Thyroid gland (tissue), 4 donors: ENCODE measurements at places on chromosomes 6 and 20. TPM values are rescaled to one million over a fixed set of nuclear protein-coding genes. Genes with fewer than 3 reads are reported as not detected.

GRCh38 chr20:50693001-50693400 lies 1.7 kb upstream of the RIPOR3 start:
- DNase-seq: no peak

GRCh38 chr6:62891065-62891647 lies 320.1 kb upstream of the FKBP1C start:
- DNase-seq: no peak

GRCh38 chr6:41659935-41660334 lies 21.7 kb downstream of the MDFI start:
- DNase-seq: no peak

DNA sequence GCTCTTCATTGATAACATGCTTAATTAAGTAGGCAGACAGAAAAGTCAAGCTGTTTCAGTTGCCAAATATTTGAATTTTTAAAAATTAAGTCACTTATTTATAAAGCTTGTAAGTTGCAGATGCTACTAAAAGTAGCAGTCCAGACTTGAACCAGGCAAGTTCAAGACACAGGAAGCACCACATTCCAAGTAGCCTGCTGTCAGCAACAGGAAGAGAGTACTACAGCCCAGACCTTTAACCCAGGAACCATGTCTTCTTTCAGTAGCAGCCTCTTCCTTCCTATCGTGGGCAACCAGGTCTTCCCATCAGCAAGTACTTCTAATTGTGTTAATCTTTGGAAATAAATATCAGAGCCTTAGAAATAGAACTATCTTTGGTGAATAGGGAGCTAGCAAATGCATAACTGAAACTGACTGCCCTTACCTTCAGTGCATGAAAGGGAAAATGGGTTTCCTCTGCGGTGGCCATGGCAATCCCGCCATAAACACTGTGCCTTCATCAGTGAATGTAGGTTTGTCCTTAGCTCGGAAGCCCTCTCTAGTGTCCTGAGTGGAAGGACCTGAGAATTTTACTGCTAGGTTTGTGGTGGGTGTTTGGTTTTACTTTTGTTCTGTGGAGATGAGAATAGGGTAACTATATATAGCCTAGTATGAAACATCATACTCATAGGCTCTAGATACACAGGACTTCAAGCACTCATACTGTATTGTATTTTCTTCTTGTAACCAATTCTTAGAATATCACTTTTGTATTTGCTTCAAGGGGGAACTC lies 95.6 kb downstream of the SYCP2 start:
- no peak for DNase-seq

DNA sequence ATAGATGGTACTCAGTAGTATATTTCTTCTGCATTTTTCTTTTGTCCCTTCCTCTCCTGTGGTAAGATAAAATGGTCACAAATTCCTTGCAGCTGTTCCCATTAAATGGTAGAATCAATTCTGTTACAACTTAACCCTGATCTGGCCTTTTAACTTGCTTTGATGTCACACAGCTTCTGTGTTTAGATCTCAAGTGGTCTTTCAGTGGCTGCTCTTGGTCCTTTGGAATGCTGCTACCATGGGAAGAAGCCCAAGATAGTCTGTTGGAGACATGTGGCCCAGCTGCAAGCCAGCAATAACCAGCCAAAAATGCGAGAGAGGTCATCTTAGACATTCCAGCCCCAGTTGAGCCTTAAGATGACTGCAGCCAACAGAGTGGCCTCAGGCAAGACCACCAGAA lies 429.7 kb downstream of the KIF16B start:
- no peak for DNase-seq

DNA sequence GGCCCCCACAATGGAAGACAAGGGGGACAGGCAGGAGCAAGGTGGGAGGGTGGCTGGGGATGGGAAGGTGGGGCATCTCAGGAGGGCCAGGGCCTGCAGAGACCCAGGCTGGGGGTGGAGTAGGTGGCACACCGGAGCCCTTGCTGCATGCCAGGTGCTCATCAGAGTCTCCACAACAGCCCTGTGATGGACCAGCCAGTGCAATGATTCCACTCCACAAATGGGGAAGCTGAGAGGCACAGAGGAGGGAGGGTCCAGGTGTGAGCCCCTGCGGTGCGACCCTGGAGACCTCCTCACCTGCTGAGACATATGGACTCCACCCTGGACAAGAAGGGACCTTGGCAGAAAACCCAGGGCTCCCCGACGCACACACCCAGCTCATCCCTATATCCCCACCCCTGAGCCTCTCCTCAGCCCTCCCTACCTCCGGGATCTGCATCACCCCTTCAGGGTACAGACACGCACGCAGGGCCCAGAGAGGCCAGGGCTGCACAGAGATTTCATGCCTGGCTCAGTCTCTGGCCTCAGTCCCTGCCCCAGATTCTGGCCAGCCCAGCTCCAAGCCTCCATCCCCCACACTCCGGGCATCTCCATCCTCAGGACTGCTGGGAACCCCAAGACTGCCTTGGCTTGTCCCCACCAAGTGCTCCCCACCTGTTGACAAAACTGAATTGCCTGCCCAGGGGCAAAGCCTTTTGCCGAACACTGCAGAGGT lies 7.1 kb upstream of the GRM4 start:
- DNase-seq: no peak

DNA sequence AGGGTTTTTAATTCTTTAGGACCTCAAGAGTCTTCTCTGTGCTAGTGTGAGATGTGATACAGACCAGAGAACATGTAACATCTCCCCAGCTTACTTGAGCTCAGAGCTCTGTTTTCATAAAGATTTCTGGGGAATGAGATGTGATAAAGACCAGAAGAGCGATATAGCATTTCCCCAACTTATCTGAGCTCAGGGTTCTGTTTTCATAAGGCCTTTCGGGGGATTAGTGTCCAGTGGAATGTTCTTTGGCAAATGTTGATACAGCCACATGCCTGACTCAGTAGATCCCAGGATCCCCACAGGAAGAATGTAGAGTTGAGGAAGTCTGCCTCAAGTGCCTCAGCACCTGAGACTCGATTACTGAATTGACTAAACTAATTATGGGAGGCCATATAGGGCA lies 18.7 kb upstream of the TOP1 start:
- no peak for DNase-seq

DNA sequence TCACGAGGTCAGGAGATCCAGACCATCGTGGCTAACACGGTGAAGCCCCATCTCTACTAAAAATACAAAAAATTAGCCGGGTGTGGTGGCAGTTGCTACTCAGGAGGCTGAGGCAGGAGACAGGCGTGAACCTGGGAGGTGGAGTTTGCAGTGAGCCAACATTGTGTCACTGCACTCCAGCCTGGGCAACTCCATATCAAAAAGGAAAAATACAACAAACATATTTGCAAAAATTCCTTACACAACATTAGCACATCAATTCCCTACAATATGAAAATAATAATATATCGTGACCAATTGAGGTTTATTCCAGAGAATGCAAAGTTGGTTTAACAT lies 38.8 kb upstream of the PLEKHG1 start:
- no peak for DNase-seq

GRCh38 chr6:148431413-148431812 lies 88.8 kb downstream of the SASH1 start:
- DNase-seq: peak; percentile 93

- no peak for DNase-seq
These were observed 142.4 kb downstream of the FNDC1 start for GRCh38 chr6:159311618-159312017.

- no peak for DNase-seq
These were observed 1359.4 kb upstream of the GJE1 start for GRCh38 chr6:140773276-140773675.

DNA sequence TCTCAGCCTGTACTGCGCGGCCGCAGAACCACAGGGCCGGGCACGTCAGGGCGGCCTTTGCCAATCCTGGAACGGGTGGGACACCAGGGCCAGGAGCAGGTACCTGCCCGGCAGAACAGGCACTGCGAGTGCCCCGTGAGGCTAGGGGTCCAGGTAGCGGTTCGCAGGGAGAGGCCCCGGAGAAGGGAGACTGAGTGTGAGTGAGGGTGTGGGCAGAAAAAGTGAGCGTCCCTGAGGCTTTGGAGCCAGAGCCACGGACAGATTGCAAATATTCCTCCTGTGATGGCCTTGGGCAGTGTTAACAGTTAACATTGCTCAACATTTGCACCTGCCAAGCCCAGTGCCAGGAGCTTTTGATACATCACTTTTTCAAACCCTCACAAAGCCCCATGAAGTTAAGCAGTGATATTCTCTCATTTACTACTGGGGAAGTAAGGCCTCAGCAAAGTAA lies 491 bp downstream of the GNMT start:
- no peak for DNase-seq

DNA sequence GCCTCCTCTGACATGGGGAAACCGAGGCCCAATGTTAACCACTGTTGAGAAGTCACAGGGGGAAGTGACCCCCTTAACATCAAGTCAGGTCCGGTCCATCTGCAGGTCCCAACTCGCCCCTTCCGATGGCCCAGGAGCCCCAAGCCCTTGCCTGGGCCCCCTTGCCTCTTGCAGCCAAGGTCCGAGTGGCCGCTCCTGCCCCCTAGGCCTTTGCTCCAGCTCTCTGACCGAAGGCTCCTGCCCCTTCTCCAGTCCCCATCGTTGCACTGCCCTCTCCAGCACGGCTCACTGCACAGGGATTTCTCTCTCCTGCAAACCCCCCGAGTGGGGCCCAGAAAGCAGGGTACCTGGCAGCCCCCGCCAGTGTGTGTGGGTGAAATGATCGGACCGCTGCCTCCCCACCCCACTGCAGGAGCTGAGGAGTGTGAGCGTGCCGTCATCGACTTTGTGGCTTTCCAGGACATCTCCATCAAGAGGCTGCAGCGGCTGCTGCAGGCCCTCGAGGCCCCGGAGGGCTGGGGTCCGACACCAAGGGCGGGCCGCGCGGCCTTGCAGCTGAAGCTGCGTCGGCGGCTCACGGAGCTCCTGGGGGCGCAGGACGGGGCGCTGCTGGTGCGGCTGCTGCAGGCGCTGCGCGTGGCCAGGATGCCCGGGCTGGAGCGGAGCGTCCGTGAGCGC lies 1.6 kb downstream of the TNFRSF6B start:
- DNase-seq: no peak

- DNase-seq: no peak
These were observed 160.8 kb upstream of the RSPO3 start for GRCh38 chr6:126957721-126958120.

- no peak for DNase-seq
These were observed 1.6 kb downstream of the MRGBP start for GRCh38 chr20:62797671-62798532.

DNA sequence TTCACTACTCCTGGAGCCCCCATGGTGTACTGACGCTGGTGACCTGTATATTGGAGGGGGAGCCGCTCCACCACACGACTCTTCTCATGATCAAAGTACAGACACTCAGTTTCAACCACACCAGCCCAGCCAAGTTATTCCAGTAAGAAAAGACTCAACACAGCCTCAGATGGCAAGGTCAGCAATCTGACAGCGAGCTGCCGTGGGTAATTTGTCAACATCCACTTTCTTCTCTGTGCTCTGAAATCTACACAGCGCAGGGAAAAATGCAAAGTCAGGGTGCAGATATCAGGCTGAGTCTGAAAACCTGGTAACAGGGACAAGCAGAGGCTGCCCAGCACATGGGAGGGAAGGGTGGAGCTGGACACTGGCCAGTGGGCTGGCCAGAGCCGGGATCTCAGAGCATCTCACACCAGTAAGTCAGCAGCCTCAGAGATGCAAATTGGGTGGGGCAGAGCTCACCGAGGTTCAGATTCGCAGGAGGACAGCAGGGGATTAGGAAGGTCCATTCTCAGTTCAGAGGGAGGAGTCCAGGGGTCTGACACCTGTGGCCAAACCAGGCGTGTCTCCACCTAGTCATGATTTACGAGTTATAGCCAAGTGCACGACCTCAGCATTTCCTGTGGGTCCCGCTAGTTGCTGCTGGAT lies 44.5 kb upstream of the RPS6KA2 start:
- no peak for DNase-seq

- DNase-seq: no peak
These were observed 15.7 kb downstream of the ATG5 start for GRCh38 chr6:106309766-106310373.

DNA sequence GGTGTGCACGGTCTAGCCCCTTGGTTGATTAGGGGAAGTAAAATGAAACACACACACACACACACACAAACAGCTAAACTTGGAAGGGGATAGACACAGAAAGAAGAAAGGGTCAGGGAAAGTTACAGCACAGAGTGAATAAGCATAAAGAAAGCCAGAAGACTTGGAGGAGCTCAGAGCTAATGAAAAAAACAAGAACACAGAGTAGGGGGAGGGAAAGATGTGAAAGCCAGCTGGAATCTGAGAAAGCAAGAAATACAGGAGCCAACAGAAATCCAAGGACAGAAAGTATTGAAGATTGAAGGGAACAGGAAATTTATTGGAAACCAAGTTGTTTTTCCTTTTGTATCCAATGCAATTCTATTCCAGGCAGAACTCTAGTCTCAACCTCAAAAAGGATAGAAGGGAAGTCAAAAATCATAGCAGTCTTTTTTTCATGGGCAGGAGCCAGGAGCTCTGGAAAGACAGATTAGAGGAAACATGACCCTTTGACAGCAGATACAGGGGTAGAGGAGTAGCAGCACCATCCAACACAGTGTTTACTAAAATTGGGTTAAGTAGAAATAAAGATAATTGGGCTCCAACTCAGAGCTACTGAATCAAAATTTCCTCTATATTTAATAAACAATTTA lies 10.1 kb downstream of the HMGCLL1 start:
- DNase-seq: no peak

GRCh38 chr20:37081717-37082289 lies 14.0 kb downstream of the RBL1 start:
- no peak for DNase-seq

- no peak for DNase-seq
These were observed 41.8 kb downstream of the GPR63 start for GRCh38 chr6:96795481-96795880.

DNA sequence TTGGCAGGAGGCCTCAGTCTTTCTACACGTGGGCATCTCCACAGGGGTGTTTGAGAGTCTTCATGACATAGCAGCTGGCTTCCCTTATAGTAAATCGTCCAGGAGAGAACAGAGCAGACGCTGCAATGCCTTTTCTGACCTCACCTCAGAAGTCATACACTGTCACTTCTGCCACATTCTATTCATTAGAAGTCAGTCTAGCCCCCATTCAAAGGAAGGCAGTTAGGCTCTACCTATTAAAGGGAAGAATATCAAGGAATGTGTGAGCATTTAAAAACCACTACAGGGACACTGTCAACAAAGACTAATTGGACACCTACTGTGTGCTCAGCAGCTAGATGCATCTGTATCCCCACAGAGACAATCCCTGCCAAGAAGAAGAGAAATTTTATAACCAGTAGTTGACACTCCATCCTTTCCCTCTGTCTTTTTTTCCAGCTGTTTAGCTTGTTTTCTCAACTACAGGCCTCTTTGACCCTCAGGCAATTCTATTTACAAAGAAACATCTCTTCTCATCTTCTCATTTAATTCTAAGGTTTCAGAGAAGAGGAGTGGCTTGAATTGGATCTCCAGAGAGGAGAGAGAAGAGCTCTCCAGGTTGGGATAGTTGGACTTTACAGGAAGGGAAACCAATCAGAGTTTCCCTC lies 18.6 kb downstream of the ARMC12 start:
- no peak for DNase-seq

Gene SLC17A3
- total RNA-seq: not detected

Gene LAMA5
- 93.9 TPM for total RNA-seq

Gene ACAT2
- 5.6 TPM for total RNA-seq

Gene SLC25A27
- total RNA-seq: 46.7 TPM

Gene TMEM74B
- total RNA-seq: 1.4 TPM

Gene TCF21
- 0.20 TPM for total RNA-seq

Gene SOX18
- total RNA-seq: 11.3 TPM

Gene THBD
- 30.4 TPM for total RNA-seq

Gene ZC3H12D
- total RNA-seq: 0.78 TPM

Gene ACTR5
- 11.0 TPM for total RNA-seq

Gene KATNA1
- 19.0 TPM for total RNA-seq

Gene PROKR2
- not detected for total RNA-seq

Gene METTL24
- total RNA-seq: 2.6 TPM
